ENCODE measurements at places on chromosomes 2 and 18.

DNA sequence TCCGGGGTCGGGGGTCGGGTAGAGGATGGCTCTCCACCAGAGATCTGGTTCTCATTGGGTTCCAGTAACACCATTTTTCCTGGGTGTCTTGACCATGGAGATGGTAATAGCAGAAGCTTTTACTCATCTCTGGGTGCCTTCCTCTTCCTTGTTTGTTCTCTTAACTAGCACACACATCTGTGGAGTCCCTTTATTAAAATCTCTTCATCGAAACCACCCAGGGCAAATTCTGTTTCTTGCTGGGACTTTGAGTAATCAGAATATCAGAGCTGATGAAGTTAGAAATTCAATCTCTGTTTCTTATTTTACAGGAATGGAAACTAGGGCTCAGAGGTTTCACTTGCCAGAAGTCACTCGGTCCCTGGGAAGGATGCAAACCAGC, 15.0 kb upstream of the TRIB2 start:
- DNase-seq = no peak

GRCh38 chr2:192236136-192236535, 41.4 kb upstream of the TMEFF2 start:
- no peak for DNase-seq

GRCh38 chr2:191228333-191228732, 16.9 kb upstream of the MYO1B start:
- no peak for DNase-seq

- no peak for DNase-seq
Observed at GRCh38 chr2:233079473-233079877, 19.3 kb downstream of the INPP5D start.

GRCh38 chr2:1601471-1602277, 142.6 kb downstream of the PXDN start:
- DNase-seq = no peak

DNA sequence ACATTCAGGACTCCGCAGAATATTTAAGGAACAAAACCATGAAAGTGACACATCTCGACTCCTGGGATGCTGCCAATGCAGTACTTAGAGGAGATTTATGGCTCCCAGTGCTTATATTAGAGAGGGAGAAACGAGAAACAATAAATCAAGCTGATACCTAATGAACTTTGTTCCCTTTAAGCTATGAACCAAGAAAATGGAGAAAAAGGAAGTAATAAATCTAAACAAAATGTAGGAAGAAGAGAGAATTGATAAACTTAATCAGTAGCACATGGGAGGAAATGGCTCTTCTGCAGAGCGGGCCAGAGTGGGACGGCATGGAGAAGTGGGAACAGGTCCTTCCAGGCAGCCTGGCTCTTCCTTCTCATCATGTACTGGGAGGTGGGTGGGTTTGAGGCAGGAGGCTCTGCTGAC, 42.7 kb downstream of the NPPC start:
- no peak for DNase-seq

GRCh38 chr18:74191577-74191976, 43.3 kb downstream of the TIMM21 start:
- no peak for DNase-seq

- no peak for DNase-seq
Observed at GRCh38 chr2:23901966-23902846, 24.7 kb downstream of the ATAD2B start.

DNA sequence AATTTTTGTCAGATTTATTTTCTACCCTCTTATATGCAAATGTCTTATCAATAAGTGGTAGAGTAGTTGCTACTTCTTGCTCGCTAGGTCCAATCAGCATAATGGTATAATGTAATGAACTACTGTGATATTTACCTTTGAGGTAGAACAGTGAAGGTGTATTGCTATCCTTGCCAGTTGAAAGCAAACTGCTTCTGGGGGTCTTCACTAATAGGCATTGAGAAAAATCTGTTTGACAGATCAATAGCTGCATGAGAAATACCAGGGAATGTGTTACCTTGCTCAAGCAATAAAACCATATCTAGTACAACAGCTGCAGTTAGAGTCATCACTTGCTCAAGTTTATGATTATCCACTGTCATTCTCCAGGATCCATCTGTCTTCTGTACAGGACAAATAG, 50.1 kb upstream of the EFEMP1 start:
- DNase-seq = no peak

- DNase-seq = no peak
Observed at GRCh38 chr2:168661863-168662256, 140.6 kb upstream of the NOSTRIN start.

- no peak for DNase-seq
Observed at GRCh38 chr2:7660816-7661215, 743.6 kb downstream of the RNF144A start.

DNA sequence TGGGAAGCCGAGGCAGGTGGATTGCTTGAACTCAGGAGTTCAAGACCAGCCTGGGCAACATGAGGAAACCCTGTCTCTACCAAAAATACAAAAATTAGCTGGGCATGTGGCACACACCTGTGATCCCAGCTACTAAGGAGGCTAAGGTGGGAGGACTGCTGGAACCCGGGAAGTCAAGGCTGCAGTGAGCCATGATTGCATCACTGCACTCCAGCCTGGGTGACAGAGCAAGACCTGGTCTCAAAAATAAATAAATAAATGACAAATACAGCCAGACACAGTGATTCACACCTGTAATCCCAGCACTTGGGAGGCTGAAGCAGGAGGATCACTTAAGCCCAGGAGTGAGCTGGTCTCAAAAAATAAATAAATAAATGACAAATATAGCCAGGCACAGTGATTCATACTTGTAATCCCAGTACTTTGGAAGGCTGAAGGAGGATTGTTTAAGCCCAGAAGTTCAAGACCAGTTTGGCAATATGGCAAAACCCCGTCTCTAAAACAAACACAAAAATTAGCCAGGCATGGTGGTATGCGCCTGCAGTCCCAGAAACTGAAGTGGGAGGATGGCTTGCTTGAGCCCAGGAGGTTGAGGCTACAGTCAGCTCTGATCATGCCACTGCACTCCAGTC, 6.2 kb downstream of the KANSL3 start:
- no peak for DNase-seq

DNA sequence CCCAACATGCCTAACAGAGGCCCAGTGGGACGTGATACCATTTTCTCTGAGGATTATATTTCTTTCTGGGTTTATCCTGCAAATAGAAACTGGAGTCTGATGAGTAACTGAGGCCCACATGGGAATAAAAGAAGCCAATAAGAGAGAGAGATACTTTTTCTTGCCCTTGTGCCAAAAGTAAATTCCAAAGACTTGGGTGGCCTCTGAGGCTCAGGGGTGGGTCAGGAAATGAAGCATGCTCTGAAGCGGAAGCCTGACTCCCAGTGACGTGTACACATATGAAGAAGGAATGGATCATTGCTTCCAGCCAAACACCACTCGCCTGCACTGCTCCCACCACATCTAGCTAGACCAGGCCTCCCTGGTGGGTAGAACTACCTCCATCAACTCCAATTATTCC, 273.6 kb upstream of the NCKAP5 start:
- DNase-seq = no peak

DNA sequence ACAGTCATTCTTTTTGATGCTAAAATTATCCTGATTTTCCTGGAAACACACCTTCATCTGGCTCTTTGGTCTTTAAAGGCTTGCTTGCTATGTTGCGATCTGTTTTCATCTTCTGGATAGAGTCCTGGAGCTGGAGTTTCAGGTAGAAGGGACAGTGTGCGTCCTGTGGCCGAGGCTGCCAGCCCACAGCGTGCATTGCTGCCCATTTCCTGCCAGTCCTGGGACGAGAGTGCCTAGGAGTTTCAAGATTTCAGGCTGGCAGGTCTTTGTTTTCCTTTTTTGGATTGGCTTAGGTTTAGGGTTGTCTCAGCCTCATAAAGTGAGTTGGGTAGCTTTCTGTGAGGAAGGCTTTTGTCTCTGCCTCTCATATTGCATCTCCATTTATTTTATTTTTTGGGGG, 14.5 kb downstream of the DGKD start:
- no peak for DNase-seq

GRCh38 chr18:41982942-41983660, 28.1 kb downstream of the PIK3C3 start:
- no peak for DNase-seq

- no peak for DNase-seq
Observed at GRCh38 chr2:197383825-197384224, 51.0 kb downstream of the SF3B1 start.

DNA sequence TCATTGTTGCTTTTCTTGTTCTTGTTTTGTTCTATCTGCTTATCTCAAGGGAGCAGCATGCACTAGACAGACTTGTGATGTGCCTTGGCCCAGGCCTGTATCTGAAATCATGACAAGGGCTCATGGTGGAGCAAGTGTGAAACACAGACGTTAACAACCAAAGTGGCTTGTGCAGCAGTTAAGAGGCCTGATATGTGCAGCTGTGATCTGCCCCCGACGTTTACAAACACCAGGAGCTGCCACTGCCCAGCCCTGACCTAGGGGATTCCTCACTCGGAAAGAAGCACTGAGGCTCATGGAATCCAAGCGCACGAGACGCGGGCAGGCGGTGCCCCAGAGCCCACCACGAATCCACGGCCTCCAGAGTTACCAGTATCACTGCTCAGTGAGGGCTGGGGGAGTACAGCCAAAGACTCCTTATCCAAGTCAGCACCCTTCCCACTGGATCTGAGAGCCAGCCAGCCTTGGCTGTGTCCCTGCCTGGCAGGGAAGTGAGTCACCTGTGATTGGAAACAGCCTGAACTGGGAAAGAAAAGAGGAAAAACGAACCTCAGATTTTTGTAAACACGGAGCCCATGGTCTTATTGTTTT, 62.3 kb upstream of the SNTG2 start:
- no peak for DNase-seq

GRCh38 chr2:125254010-125254409, 1228.9 kb downstream of the CNTNAP5 start:
- no peak for DNase-seq

DNA sequence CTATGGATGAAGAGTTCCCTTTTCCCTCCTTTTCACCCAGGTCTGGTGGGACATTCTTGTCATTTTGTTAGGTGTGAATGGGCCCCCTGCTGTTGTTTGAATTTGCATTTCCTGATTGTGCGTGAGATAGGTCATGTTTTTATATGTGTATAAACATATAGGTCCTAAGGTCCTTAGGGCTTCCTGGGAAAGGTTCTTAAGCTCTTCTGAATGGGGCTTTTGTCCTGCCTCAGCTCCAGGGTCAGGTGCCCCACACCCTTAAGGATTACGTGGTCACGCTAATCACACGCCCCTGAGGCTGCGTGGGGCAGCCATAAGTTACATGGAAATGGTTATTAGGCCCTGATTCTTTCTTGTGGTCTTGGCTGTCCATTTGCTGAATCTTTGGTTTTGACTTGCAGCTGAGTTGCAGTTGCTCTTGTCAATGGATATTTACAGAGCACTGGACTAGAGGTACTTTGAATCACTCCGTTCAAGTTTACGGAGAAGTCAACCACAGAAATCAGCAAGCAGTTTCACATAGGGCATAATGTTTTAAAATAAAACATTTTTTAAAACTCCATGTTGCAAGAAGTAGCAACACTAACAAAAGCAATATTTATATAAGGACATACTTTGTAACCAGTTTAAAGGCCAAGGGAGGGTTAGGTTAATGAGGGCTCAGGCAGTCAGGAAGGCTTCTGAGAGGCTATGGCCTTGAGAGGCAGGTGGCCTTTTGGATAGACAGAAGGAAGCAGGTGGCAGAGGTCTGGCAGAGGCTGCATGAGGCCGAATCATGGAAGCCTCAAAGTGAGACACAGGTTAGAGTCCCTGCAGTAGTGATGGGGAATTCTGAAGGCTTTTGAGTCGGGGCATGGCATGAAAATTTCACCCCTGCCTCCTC, 24.2 kb downstream of the LIPG start:
- DNase-seq = no peak

DNA sequence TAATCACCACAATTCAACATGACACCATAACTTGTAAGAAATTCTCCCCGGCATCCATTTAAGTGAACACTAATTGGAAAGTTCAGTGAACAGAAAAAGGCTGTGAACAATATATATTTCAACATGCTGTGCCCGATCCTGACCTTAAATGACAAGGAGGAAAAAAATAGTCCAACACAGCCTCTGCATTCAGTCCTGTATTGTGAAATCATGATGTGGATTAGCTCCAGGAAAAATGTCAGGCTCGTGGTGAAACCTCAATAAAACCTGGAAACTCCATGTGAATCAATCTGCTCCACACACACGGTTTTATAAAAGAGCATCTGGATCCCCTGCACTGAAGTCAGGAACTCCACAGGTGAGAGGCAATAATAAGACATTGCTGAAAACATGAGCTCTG, 145.4 kb upstream of the SPOPL start:
- no peak for DNase-seq
